Frontal cortex (tissue), 4 donors: ENCODE measurements at places on chromosomes 6 and 20.

DNA sequence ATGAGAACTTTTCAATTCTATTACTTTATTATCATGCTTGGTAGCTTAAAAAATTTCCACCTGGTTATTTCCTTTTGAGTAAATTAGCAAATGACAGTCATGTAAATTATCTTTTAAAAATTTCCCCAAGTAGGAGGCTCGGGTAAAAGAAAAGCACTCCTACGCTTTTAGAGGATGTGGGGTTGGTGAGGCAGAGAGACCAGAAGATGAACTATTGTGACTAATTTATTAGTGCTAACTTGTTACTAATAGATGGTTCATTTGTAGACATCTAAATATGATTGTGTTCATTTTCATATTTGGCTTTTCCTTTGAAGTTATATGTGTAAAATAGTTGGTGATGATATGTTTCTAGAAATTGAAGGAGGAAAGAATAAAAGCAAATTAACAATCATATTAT is 27.0 kb downstream of the ZNF292 start:
- no peak for DNase-seq

DNA sequence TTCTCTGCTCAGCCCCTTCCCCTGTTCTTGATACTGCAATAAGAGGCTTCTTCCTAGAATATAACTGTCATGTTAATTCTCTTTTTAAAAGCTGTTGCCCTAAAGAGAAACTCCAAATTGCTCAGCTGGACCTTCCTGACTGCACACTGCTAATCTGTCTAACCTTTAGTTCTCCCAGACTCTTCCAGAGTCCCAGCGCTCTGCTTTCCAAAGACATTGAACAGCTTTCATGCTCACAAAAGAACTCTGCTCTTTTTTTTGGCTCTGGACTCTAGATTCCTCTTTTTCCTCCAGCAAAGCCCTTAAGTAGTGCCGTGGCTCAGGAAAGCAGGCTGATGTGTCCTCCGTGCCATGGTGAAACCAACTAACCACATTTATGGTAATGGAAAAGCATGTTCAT is 356.6 kb upstream of the RSPO3 start:
- DNase-seq: no peak

DNA sequence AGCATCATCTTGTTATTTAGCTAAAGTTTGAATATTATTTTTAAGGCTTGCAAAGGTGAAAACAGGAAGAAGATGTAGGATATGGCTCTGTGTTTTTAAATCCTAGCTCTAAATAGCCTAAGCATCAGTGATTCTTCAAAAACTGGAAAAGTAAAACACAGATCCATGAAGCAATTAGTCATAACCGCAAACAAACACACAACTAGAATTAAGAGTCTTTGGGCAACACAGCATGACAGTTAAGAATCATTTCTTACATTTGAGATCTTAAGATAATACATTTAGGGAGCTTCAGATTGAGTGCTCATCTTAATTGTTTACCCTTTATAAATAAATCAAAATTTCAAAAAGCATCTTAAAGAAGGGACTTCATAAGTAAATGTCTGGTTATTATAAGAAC is 115.8 kb upstream of the MAP7 start:
- no peak for DNase-seq

- DNase-seq: no peak
Observed at GRCh38 chr6:129908858-129909257, 47.7 kb upstream of the TMEM244 start.

DNA sequence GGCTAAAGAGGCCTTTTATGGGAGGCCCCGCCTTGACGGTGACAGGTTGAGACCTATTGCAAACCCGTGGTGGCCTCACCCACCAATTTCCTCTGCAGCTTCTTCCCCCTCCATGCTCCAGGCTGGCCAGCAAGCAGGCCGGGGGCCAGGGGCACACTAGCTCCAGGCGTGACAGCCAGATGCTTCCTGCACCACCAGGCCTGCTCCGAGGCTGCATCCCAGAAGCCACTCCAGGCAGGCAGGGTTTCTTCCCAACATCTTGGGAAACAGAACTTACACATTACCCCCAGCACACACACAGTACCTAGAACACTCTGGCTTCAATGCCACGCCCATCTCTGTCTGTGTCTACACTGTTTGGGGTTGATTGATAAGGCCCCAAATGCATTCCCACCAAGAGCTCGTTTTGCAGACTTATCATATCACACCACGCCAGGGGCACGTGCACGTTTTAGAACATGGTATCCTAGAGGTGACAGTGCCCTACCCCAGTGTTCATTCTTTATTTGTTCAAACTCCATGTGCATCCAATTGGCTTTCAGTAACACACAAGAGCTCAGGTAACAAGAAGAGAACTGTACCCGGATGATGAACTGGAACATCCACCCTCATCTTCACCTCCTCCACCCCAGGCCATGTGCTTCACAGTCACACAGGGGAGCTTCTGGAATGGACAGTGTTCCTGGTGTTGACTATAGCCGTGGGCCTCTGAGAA is 221.4 kb upstream of the RREB1 start:
- DNase-seq: no peak

GRCh38 chr20:47099825-47100441 is 205.3 kb downstream of the EYA2 start:
- no peak for DNase-seq

GRCh38 chr6:139343052-139343750 is 31.2 kb downstream of the CITED2 start:
- DNase-seq: no peak

DNA sequence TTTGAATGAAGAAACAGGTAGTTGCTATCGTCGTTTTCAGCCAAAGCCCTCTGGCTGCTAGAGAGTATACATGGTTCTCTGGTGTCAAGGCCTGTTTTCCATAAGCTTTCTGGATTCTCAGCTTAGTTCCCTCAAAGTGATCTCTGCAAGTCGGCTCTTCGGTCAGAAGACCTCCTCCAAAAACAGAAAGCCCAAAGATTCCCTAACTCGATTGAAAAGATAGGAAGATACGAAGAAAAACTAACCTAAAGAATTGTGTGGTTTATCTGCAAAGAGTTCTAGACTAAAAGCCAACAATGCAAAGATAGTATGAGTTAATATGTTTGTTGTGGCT is 545 bp upstream of the ASCC3 start:
- DNase-seq: no peak

DNA sequence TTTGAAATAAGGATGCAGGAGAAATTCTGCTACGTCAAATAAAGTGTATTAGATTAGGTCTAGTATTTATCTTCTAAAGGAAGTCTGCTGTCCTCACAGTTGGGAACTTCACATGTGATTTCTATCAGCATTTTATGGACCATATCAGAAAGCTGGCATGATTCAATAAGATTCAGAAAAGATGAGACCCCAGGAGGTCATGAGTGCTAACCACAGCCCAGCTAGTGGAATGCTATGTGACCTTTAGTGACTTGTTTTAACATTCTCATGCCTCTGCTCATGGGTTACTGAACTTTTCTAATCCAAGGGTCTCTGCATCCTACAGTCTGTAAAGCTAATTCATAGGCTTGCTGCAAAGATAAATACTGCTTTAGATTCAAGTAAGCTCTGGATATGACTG is 150.1 kb downstream of the GMPR start:
- DNase-seq: no peak

GRCh38 chr6:158768436-158768835 is 50.7 kb downstream of the EZR start:
- no peak for DNase-seq

GRCh38 chr20:37700301-37700700 is 6.5 kb downstream of the CTNNBL1 start:
- no peak for DNase-seq

DNA sequence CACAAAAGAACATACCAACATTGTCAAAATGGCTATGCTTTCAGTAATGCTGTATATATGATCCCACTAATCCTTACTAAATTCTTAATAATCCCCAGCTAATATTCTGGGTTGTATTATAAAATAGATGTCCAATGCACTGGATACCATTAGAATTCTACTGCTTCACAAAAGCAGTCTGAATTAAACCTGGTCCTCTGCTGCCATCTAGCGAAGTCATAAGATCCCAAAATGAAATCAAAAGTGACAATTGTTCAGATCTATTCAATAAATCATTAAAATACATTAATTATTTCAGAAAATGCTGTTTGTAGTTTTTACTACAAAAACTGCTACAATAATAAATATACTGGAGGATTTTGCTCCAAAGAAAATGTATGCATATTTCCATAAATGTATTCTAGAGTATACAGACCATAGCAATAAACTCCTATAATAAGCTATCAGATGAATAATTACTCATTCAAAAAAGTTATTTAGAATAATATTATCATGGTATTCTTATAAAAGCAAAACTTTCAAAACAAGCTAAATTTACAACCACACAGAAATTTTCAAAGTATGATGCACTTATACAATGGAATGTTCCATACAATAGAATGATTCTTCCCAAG is 92.6 kb downstream of the RNGTT start:
- DNase-seq: peak; percentile 14

DNA sequence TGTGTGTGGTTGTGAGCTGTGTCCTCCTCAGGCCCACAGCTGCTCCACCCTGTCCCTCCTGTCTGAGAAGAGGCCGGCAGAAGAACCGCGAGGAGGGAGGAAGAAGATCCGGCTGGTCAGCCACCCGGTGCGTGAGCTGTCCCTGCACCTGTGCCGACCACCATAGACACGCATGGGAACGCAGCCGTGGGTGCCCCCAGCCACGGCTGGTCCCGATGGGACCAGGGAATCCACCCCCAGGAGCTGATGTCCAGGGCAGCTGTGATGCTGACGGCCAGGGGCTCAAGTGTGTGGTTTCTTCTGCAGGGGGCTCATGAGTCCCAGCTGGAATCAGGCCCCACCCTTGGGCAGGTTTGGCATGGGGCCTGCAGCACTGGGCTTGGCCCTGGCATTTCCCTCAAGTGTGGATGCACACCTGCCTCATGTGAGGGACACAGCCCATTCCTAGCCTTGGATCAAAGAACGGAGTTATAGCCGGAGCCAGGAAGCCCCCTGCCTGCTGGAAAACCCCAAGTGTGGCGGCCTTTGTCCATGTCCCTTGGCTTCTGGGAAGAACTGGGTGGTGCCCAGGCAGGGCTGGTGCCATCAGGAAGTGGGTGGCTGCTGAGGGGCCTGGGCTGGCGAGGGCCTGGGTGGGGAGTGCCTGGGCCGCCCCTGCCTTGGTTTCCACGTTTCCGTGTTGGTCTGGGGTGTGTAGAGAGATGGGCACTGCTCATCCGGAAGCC is 4.6 kb upstream of the TNFRSF6B start:
- no peak for DNase-seq

DNA sequence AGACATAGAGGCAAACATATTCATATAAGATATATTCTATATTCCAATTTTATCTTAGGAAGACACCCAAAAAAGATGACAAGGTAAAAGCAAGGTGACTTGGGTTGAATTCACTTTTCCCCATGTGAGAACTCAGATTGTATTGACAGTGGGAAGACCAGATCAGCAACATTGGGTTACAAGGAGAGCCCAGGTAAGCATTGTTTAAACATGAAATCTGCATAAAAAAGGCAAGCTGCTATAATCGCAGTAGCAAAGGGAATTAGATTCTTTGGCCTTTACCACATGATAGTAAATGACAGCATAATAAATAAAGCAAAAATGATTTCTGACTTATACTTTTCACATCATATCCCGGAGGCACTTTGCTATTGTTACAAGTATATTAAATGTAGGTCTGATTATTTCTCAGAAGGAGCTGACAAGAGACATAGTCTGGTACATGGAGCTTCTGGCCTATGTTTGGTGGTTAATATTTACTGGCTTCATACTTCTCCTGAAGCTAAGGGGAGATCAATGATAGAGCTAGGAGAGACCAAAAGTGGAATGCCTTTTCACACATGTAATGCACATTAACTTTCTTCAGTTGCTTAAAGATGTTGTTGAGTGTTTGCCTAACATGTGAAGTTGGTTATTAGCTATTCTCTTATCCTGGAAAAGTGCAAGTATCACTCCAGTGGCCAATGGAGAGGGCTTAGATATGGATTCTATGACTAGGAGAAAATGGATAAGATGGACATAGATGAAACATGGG is 53.1 kb upstream of the EEF1E1 start:
- DNase-seq: no peak

DNA sequence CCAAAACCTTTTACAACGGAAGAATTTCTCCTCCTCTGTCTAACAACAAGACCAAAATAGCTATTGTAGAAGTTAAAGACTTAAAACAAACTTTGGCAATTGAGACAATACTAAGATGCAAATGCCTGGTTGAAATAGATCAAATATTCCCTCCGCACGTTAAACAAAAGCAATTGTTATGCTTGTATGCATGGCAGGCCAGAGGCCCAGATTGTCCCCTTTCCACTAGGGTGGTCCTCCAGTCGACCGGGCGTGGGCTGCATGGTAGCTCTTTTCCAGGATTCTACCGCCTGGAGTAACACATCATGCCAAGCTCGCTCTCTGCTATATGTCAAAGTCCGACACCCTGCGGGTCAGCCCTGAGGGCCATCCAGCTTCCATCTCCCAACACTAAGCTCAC is 234.7 kb downstream of the RNGTT start:
- no peak for DNase-seq

GRCh38 chr20:61682996-61683681 is 382.5 kb downstream of the TAF4 start:
- DNase-seq: no peak

GRCh38 chr6:6881438-6882225 is 226.1 kb upstream of the RREB1 start:
- no peak for DNase-seq

DNA sequence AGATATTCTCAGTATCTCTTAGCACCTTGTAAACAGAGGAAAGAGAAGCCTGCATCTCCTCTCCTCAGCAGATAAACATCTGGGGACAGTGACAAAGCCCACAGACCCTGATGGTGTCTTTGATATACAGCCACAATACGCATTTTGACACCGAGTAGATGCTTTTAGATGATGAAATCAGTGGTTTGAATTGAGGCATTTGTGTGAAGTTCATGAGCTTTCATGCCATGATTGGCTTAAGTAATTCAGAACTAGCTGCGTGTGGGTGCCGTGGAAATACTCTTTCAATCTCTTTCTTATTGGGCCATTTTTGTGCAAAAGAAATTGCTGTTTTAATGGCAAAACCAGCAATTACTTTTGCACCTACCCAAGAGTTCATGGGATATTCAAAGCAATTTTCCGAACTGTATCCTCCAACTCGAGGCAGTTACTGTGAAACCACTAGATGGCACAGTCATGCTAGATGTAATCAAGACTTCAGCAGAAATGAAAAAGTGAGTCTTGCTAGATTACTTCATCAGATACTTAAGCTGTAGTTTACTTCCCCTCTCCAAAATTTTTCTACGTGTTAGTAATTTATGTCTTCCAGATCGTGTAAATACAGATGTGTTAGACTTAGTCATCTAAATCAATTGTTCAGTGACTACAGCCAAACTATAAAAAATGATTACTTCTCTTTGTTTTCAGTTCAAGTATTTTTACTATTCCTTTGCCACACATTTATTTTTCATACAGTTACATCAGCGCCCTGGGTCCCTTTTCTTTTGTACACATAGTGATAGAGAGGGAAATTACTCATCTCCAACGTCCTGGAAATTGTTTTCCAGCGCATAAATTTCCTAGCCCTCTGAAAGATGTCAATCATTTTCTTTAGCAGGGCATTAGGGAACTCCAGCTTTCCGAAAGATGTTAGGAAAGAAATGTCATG is 49.4 kb downstream of the IYD start:
- peak; percentile 59 for DNase-seq
